ENCODE measurements at places on chromosomes 2 and 18.

GRCh38 chr18:2896990-2897389, 50.2 kb downstream of the EMILIN2 start:
- no peak for DNase-seq

GRCh38 chr2:157662401-157662800, 33.7 kb upstream of the ACVR1C start:
- no peak for DNase-seq

DNA sequence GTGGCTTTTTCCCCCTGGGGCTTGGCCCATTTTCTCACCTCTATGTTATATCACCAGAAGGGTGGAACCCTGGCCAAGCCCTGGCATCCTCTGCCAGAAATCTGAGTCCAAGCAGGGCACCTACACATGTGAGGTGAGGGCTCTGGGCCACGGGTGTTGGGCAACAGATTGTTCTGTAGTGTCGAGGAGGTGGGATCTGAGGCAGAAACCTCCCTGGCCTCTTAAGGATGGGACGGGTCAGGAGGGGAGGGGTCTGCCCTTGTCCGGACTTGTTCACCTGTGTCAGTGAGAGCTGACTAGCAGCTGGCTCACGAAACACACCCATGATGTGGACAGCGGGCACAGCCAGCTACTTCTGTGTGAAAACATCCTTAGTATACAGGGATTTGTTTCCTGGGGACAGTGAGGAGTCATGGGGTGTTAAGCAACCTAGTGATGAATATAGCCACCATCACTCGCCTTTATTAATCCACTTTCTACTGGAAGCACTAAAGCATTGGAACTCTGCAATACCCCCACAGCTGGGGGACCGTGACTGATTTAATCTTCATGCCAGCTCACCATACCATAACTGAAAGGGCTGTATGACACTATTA, 35.6 kb downstream of the EPAS1 start:
- no peak for DNase-seq

DNA sequence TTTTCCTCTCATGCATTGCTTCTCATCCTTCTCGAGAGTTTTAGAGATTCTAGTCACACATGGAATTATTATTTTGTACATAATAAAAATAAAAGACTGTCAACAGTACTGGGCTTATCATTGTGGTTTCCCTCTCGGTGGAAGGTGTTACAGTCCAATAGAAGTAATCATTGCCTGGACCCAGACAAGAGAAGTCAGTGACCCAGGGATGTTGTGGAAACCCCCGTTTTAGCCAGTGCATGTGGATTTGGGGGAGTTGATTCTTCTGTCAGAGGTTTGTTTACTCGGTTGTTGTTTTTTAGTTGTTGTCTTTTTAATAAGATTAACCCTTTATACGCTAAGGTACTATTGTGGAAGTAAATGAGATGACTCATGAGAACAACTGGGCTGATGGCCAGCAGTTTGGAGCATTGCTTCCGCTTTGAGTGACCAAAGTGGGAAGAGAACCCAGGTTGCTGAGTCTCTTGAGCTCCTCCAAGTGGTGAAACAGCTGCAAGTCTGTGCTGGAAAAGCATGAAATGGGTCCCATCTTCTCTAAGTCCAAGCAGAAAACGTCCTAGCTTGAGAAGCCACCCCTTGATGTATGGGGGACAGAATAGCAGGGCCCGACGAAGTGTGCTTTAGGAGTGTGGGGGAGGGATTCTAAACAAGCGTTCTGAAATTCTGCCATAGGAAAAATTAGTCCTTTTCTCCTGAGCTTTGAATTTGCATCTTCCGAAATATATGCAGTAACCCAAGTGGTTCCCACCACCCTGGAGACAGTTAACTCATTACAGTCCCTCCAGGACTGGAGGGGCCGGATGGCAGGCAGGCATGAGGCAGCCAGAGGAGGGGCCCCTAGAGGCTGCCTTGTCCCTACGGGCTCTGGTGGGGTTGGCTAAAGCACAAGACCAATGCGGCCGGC, 61.8 kb upstream of the GPR45 start:
- DNase-seq, result no peak

- no peak for DNase-seq
These were observed 20.0 kb downstream of the ST3GAL5 start for GRCh38 chr2:85868822-85869221.

DNA sequence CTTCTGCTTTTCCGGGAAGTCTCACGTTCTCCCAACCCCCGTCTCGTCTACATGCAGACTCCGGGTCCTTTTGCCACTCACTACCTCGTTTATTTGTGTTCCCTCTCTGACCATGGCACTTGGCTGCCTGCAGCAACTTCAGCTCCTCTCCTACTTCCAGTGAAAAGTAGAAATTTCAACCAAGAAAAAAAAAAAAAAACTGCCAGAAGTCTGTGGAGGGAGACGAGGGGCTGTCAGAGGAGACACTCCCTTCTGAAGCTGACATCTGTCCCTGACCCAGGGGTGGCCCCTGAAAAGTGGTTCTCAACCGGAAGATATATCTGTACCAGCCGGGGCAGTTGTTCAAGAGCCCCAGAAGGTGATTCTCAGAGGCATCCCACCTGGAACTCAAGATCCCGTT, 742 bp upstream of the MYO5B start:
- no peak for DNase-seq

DNA sequence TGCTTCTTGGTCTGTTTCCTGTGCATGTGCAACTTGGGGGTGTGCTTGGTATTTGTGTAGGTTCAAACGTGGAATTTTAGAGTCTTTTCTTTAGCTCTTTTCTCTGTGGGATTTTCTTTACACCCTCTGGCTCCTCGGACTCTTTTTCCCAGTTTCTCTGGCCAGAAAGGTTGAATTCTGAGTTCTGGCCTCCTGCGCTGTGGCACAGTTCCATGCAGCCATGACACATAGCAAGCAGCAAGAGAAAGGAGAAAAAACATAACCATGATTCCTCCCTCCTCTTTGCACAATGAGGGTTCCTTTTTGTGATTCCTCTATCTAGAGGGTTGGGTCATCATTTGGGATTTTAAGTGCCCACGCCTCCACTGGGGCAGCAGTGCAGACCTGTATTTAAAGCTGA, 33.8 kb downstream of the TMEM182 start:
- no peak for DNase-seq

GRCh38 chr2:41886757-41887156, 161.1 kb upstream of the PKDCC start:
- DNase-seq, result no peak

DNA sequence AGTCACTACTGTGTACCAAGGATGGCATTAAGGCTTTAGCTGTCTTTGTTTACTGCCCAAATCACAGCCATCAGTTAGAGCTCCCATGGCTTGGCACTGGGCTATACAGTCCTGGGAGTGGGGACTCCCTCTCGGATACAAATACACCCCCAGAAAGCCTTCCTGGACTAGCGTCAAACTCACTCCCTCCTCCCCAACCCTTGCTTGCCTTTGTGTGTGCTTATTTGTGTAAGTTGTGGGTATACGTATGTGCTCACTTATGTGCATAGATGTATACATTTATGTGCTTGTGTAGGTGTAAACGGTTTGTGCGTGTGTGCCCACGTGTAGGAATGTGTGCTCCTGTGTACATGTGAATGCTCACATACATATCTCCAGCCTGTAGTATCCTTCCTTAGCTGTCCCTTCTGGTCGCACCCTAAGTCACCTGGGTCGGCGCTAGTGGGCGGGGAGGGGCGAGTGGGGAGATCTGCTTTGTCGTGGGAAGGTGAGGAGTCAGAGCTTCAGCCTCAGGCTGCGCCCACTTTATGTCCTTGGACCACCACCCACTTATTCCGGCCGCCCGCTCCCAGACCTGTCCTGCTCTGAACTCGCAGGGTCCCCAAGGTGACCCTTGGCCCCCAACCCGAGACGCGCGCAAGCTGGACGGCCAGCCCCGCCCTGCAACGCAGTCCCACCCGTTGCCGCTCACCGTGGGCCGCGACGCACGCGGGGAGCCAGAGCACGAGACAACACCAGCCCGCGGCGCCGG, 461 bp downstream of the PRADC1 start:
- DNase-seq, result no peak

- no peak for DNase-seq
These were observed 389.2 kb downstream of the LRP1B start for GRCh38 chr2:141741652-141742051.

- DNase-seq, result no peak
These were observed 27.2 kb downstream of the ALPK2 start for GRCh38 chr18:58601468-58602266.

DNA sequence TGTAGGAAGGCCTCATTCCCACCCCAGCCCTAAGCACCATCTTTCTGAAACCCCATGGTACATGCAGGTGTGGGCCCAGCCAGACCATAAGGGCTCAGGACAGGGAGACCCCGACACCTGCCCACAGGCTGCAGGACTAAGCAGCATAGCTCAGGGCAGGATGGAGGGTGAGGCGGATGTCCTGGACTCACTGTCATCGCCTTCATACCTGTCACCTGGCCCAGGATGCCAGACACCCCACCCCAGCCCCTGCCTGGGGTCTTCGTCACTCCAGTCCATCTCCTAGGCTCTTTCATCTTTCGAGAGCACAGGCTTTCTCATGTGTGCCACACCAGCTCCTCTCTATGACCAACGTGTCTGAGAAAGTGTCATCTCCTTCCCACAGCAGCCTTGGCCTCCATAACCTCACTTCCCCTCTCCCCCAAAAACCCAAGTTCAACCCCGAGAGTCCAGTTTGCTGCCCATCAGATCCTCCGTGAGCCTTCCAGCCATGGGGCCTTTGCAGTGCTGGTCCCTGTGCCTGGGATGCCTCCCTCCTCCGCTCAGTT, 71.5 kb downstream of the EMX1 start:
- DNase-seq, result no peak

DNA sequence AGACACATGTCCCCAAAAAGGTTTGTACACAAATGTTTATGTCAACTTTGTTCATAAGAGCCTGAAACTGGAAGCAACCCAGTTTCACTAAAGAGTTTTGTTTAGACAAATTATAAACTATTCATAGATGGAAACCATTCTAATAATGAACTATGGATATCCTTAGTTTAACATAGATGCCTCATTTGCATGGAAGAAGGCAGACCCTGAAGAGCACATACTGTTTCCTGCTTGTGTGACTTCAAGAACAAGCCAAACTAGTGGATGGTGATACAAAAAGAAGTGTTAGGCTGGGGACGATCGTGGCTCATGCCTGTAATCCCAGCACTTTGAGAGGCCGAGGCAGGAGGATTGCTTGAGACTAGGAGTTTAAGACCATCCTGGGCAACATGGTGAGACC, 48.1 kb downstream of the ACOXL start:
- DNase-seq, result no peak

GRCh38 chr2:50547521-50547920, 484.4 kb downstream of the NRXN1 start:
- DNase-seq, result no peak

DNA sequence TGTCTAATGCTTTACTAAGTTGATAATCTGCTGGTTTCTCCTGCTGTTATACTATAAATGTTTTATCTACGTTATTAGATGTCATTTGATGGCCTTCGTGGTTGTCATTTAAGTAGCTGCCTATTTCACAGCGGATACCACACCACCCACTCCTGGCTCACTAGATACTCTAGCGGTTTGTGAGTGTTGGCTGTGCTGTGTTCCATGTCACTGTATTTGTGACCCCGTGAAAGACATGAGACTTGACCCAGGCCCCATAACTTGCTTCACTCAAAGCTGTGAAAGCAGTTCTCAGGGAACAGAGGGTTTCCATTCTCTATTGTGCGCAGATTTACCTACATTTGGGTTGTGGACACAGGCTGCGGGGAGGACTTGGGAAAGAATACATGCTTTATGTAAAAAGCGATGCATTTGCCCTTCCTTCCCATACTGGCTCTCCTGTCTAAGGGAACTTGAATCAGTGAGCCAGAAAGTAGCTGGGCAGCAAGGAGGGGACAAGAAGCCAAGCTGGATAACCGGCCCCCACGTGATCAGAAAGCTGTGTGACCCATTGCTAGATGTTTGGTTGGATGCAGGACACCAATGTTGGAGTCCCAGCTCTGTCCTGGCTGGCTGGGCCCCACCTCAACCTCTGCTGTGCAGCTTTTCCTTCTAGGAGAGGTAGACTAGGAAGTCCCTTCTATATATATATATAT, 52.2 kb downstream of the PLB1 start:
- no peak for DNase-seq

DNA sequence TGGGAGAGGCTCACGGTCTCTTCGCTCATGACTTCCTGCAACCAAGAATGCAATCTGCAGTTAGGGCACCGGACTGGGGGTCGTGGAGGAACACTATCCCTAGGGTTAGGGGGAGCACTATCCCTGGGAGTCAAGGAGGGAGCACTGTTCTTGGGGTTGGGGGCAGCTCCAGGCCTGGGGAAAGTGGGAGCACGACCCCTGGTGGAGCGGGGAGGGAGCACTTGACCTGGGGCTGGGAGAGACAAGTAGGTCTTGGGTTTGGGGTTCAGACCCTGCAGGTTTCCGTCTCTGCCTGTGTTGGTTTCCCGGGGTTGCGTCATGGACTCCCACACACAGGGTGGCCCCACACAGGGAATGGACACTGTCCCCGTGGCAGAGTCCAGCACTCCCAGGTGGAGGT, 133.6 kb downstream of the TPO start:
- DNase-seq, result no peak

DNA sequence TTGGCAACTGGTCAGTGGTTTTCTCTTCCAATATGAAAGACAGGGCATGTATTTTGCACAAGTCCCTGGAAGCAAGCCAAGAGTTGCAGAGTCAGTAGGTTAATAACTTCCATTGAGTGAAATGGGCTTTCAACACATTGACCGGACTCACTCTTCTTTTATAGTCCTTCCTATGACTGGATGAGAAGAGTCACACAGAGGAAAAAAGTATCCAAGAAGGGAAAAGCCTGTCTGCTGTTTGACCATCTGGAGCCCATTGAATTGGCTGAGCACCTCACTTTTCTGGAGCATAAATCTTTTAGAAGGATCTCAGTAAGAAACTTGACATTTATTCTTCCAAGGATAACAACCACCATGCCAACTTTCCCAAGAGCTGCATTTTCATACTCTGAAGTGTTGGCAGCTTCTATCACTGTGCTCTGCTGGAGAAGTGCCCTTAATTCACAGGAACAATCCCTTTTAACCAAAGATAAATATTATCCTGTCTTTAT, 45.4 kb downstream of the RASGRP3 start:
- no peak for DNase-seq

DNA sequence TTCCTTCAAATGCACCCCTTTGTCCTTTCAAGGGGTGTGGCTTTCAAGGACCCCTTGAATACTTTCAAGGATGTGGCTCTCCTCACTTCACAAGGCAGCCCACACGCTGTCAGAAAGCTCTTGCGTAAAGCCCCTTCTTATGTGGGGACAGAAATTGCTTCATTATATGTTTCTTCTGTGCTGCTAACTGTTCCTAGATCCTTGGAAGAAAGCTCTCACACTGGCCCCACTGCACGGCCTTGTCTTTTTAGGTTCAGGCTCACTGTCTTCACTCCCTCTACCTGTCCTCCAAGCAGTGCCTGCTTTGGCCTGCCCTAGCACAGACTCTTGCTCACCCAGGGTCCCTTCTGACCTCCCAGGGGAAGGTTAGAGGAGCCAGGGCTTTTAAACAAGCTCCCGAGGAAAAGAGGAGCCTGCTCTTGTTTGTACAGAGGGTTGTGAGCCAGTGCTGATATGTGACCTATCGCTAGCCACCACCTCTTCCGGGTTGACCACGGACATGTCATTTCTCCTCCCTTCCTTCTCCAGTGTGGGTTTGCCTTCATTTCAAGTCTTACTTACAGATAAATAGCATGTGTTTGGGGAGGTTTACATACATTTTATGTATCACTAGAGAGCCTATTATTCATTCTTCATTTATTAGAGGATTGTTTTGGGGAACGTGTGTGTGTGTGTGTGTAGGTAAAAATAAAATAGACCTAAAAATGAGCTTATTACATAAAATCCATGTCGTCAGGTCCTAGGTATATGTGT, 94.7 kb downstream of the RTN4 start:
- DNase-seq, result no peak

- no peak for DNase-seq
These were observed 116.3 kb downstream of the ACVR1 start for GRCh38 chr2:157759855-157760254.

Measured in liver (tissue), 10 donors.